ENCODE measurements at places on chromosomes 6 and 20.

DNA sequence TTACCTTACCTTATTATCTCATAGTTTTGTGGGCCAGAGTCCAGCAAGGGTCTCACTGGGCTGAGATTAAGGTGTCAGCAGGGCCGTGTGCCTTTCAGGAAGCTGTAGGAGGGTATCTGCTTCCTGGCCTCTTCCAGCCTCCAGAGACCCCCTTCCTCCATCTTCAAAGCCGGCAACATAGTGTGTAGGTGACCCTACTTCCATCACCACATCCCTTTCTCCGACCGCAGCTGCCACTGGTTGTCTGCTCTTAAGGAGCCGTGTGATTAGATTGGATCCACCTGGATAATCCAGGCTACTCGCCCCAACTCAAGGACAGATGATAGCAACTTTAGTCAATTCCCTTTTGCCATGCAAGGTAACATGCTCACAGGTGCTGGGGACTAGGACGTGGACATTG is 91.2 kb downstream of the JPH2 start:
- H3K36me3 ChIP-seq = no peaks in the 10 kb centered on the region
- no peaks in the 10 kb centered on the region for H3K4me1 ChIP-seq
- peaks cover 3% of the 10 kb centered on the region for H3K27me3 ChIP-seq
- DNase-seq = no peak
- H3K27ac ChIP-seq = no peak overlapping the region
- no peak overlapping the region for H3K4me3 ChIP-seq

GRCh38 chr6:163122365-163122764 is 292.2 kb upstream of the QKI start:
- no peak overlapping the region for H3K27ac ChIP-seq
- no peak for DNase-seq
- H3K4me3 ChIP-seq = no peak overlapping the region
- H3K4me1 ChIP-seq = no peaks in the 10 kb centered on the region

- no peaks in the 10 kb centered on the region for H3K27me3 ChIP-seq
- H3K4me1 ChIP-seq = no peaks in the 10 kb centered on the region
- H3K27ac ChIP-seq = no peak overlapping the region
- H3K36me3 ChIP-seq = no peaks in the 10 kb centered on the region
Observed at GRCh38 chr6:38068854-38069590, 249.5 kb downstream of the ZFAND3 start.

- H3K4me1 ChIP-seq = peaks cover 12% of the 10 kb centered on the region
- no peak for DNase-seq
- no peaks in the 10 kb centered on the region for H3K27me3 ChIP-seq
- no peaks in the 10 kb centered on the region for H3K36me3 ChIP-seq
- no peak overlapping the region for H3K4me3 ChIP-seq
Observed at GRCh38 chr6:150765067-150765764, 100.3 kb upstream of the MTHFD1L start.

Measured in adrenal gland (tissue), 19 donors.